Activated naive CD4-positive, alpha-beta T cell (primary cell): ENCODE measurements at places on chromosomes 3 and 15.

DNA sequence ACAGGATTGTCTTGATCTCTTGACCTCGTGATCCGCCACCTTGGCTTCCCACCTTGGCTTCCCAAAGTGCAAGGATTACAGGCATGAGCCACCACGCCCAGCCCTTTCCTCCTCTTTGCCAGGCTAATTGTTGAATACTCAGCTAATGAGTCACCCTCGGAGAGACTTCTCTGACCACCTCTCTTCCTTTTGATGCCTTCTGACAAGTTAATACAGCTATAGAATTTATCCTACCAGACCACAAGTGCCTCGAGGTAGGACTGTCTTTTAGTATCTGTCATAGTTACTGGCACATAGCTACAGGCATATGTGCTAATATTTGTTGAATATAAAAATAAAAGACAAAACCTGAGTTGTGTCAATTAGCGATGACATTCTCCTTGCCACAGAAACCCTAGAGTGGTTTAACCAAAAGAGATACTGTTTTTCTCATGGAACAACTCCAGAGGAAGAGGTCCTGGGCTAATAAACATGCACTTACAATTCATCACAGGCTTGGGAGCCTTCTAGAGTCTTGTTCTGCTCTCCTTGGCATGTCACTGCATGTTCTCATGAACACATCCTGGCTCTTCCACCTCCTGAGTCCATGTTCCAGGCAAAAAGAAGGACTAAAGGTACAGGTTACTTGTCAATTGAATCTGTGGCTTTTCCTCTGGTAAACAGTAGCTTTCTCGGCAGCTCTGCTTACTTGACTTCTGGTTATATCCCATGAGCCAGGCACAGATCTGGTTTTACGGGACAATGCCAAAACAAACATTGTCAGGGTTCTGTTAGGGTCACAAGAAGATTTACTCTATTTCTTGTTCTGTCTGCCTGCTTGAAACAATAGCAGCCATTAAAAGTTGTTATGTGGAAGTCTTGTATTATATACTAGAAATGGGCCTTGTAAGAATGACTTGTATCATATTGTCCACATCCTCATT lies 332.3 kb downstream of the THSD4 start:
- DNase-seq, result no peak

GRCh38 chr15:39330061-39330460 lies 250.8 kb upstream of the THBS1 start:
- DNase-seq, result no peak

DNA sequence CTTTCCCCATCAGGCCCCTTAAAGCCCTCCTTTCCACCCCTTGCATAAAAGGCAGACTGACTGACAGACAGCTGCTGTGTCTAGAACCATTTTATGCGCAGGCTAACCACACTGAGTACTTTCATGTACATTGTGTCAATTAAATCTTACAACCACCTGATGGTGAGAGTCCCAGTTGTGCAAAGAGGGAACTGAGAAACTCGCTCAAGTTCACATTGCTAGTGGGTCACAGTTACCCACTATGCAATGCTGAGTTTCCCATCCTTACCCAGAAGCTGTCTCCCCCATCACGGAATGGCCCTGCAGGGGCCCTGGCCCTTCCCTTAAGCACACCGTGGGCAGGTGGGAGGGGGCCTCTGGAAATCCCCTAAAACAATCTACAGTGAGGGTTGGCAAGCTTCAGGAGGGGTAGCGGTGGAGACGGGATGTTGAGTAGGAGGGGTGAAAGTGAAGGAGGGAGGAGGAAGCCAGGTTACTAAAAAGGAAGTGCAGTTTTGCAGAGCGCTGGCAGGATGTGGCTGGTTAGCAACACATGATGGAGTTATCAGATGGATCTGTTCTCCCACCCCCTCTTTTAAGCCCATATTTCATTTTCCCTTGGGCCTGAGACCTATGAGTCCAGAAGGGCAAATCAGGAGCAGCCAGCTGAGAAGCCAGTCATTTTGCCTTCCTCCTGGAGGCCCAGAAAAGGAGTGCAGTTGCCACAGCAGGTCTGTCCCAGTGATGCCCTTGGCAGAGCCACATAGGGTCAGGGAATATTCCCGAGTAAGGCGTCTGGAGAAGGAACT lies 30.0 kb downstream of the STARD5 start:
- peak; percentile 47 for DNase-seq

DNA sequence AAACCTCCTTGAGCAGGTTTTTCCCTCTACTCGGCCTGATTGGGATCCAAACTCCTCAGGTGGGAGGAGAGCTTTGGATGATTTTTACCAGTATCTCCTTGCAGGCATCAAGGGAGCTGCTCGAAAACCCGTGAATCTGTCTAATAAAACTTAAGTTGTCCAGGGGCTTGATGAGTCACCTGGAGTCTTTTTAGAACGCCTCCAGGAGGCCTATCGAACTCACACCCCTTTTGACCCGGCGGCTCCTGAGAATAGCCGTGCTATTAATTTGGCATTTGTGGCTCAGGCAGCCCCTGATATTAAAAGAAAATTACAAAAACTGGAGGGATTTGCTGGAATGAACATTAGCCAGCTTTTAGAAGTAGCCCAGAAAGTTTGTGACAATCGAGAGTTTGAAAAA lies 41.6 kb downstream of the ZBTB11 start:
- no peak for DNase-seq

DNA sequence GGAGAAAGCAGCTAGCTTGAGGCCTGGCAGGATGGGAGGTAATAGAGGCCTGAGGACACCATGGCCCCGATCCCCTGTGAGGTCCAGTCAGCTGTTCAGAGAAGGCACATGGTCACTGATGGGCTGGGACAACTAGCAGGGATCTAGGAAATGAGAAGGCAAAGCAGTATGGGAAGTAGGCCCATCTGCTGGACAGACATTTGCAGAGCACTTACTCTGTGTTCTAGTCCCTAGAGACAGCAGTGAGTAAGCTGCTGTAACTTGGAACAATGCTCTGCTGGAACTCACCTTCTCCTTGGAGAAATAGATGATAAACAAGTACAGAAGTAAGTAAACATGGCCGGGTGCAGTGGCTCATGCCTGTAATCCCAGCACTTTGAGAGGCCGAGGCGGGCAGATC lies 7.1 kb downstream of the ECE2 start:
- no peak for DNase-seq

DNA sequence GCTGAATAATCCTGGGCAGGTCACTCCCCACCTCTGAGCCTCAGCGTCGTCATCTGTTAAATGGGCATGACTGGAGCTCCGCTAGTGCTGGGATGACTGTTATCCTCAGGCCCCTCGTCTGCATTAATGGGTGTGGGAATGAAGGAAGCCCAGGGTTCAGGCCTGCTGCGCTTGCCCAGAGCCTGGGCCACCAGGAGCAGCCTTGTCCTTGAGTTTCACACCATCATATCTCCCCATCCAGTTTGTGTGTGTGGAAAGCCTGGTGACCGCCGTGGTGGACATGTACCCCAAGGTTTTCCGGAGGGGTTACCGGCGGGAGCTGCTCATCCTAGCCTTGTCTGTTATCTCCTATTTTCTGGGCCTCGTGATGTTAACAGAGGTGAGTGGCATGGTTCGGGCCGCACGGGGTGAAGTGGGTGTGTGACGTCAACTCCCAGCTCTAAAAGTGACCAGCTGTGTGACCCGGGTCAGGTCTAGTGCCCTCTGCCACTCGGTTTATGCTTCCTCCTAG lies 63.5 kb upstream of the SLC6A1 start:
- no peak for DNase-seq
